ENCODE measurements at places on chromosomes 5 and 9.

DNA sequence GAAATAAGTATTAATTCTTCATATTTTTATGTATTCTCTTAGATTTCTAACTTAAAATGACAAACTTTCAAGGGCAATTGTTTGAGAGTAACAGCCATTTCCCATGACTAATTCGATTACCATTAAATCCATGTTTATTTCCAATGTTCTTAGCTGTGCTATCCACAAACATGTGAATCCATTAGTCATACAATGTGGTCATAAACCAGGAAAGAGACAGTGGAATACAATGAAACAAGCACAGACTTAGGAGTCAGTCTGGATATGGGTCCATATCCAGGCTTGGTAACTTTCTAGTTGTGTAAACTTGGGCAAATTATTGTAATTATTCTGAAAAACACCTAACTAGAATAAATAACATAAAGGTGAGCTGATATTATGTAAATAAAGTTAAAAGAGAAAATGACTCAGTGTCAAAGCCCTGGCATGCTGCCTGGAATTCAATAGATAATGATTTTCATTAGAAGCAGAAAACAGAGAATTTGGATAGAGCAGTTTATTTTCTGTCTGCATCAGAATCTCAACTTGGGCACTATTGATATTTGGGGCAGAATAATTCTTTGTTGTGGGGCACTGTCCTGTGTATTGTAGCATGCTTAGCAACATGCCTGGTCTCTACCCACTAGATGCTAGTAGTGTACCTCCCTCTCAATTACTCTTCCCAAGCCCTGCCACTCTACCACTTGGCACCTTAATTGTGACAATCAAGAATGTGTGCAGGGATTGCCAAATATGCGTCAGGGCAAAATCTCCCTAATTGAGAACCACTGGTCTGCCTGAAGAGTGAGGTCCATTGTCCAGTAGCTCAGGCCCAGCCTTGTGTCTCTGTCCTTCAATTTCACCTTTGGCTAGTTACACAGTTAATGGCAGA is 44.7 kb upstream of the SLC27A6 start:
- DNase-seq, result no peak

DNA sequence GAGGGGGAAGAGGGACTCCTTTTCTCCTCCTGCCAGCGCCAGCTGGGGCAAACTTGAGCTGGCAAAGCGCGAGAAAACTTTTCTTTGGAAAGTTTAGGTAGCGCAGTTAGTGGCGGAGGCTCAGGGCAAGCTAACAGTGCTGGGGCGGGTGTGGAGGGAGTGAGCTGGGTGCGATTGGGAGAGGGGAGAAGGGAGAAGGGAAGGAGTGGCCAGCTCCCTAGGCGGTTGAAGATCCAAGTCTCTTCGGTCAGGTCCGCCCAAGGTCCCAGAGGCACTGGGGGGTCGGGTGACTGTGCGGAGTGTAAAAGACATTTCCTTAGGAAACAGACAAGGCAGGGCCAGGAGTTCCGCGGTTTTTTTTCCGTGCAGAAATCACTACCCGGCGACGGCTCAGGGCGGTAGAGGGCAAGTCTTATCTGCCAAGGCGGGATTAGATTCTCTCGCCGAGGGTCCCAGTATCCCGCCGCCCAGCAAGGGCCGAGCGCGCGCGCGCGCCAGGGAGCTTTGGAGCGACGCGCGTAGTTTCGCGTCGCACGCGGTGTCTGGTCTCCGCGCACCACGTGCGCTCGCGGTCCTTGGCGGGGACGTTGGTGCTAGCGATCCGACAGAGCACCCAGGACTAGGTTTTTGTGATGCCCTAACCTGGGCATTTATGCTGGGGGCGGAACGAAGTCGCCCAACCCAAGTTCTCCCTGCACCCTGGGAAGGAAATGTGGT is 33.6 kb upstream of the NFIB start:
- DNase-seq, result no peak

DNA sequence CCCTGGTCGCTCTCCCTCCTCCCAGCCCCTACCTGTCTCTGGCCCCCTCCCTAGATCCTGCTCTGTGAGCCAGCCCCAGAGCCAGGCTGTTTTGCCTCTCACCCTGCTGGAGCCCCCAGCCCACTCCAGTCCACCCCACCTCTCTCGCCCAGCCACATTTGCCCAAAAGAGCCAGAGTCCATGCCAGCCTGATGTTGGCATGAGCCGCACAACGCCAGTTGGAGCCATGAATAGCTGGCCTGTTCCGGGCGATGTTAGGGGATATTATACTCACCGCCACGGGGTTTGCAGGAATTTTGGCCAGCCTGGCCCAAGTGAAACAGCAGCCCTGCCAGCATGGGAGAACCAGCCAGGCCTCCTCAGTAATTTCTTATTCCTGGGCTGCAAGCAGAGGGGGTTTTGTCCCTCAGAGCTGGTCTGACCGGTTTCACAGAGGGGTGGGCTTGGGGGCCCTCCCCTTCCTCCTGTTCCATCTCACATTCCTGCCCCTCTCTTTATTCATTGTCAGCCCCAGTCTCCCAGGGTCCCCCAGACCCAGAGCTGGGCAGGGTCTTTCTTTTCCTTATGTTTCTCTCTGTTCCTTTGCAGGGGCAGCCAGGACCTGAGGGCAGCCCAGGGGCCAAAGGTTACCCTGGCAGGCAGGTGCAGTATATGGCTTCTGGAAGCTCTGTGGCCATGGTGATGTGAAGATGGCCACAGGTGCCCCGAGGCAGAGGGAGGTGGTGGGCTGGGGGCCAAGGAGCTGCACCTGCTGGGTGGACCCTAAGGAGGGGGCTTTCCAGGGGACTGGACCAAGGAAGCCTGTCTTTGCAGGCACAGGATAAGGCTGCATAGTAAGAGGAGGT is 50.1 kb downstream of the COL27A1 start:
- no peak for DNase-seq

DNA sequence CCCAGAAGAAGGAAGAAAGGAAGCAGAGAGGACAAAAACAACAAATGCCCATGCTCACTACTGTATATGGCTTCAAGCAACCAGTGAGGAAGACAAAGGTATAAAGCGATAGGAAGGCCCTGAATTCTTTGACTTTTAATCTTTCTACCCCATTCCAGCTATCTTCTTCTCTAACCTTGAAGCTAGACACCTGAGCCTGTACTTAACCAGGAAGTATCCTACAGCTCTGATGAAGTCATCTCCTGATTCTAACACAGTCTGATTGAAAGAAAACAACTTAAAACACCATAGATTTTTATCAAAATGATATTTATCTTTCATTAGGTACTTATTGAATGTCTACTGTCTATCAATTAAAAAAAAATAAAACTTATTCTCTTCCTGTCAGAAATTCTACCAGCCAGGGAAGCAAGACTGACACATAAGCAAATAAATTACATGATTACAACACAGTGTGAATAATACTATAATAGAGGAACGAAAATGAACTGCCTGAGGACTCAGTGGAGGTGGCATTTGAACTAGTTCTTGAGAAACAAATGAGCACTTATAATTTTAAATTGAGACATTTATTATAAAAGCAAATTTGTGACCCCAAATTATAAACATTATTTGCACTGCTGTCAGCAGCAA is 123.3 kb upstream of the ELL2 start:
- no peak for DNase-seq

GRCh38 chr5:127826011-127826410 is 122.8 kb downstream of the CCDC192 start:
- DNase-seq, result no peak

GRCh38 chr5:130198927-130199326 is 294.7 kb downstream of the CHSY3 start:
- no peak for DNase-seq

DNA sequence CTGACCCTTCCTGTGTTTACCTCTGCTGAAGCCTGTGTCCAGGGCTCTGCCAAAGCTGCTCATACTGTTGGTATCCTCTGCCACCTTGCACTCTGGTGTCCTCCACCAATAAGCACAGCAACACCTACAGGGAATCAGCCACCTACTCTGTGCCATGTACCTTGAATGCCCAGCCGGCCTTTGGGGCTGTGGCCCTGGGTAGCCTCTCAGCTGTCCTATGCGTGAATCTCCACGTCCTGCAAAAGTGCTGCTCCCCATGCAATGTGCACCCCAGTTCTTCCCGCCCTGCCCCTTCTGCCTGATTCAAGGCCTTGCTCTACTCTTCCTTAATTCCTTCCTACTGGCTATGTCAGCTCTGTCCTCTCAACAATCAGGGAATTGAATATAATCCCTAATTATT is 506.5 kb downstream of the ARHGEF28 start:
- no peak for DNase-seq

DNA sequence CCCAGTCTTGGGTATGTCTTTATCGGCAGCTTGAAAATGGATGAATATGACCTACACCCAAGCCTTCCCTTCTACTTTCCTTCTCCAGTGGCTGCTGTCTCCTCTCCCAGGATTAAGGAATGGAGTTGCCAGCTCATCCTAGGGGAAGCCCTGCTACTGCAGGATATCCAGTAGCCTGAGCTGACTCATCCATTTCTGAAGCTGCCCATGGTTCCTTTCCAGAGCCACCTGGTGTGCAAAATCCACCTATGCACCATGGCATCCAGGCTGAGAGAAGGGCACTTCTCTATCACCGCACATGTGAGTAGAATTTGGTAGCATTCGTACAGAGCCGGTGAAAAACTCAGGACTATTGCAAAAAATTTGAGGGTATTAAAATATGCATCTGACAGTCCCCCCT is 290.8 kb downstream of the YTHDC2 start:
- no peak for DNase-seq

DNA sequence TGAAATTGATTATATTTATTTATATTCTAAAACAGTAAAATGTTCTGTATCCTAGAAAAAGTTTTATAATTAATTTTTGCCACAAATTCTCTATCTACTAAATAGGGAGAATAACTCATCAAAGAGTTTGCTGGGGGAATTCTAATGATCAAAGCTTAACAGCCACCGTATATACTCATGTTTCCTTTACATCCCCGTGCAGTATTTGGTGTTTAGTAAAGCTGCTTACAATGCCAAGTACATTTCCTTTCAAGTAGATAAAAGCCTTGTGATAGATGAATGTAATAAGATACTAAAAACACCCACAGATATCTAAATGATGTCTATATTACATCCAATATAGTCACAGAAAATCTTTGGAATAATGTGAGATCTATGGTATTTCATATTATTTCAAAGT is 312.2 kb downstream of the HCN1 start:
- DNase-seq, result no peak

GRCh38 chr5:10595672-10596309 is 31.9 kb downstream of the ANKRD33B start:
- DNase-seq, result no peak

DNA sequence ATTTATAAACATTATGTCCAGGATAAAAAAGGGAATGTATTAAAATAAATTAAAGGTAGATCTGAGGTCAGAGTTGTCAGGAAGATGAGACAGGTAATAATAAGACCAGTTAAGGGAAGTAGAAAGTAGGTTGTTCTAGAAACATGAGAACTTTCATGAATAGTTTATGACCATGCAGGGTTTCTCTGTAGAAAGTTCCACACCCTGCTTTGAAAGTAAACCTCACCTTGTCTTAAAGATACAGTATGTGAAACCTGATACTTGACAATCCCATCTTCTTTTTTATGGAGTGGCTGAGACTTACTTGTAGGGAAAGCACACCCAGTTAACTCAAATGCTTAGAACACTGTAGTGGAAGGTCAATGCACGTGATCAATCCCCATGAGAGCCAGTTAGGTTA is 260.6 kb upstream of the ZNF462 start:
- no peak for DNase-seq

- DNase-seq, result no peak
Measured at GRCh38 chr5:61496860-61497259, 164.8 kb downstream of the ZSWIM6 start.

- DNase-seq, result no peak
Measured at GRCh38 chr5:170327168-170327567, 29.6 kb upstream of the LCP2 start.

DNA sequence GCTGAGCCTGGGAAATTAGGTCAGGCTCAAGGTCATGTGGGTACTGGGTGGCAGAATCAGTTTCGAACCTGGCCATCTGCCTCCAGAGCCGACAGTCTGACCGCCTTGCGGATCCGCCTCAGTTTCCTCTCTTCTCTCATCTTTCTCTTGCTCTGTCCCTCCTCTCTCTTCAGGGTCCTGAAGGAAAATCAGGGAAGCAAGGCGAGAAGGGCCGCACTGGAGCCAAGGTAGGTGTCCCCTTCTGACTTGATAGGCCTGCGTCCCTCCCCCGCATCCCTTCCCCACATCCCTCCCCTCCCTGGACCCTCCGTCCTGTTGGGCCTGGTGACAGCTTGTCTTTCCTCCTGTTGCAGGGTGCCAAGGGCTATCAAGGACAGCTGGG is 40.8 kb upstream of the ORM1 start:
- no peak for DNase-seq

DNA sequence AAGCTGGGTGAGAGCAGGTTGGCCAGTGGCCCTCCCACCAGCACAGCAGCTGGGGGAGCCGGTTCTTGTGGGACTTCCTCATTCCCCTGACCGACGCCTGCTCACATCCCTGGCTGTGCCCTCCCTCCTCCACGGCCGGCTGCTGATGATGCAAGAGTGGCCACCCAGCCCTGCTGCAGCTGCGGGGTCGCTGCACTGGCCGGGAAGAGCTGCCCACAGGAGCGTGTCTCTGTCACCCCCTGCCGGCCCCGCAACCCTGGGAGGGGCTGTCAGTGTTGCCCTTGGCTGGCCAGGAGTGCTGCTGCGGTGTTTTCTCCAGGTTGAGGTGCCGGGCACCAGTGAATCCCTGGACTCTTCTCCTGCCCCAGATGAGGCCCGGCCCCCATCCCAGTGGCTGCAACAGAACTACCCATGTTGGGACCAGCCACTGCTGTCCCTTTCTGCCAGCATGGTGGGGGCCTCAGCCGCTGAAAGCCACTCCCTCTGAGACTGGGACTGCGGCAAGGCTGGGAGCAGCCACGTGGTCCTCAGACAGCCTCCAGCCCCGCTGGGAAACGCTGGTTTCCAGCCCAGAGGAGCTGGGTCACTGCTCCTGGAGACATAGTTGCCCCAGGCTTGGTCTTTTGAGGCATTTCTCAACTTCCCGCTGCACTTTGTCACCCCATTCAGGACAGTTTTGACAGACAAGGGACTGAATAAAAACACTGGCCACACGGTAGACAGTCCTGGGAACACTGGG is 739 bp downstream of the CARD9 start:
- DNase-seq, result no peak

- no peak for DNase-seq
Measured at GRCh38 chr5:135435467-135436330, 11.4 kb downstream of the DCANP1 start.

DNA sequence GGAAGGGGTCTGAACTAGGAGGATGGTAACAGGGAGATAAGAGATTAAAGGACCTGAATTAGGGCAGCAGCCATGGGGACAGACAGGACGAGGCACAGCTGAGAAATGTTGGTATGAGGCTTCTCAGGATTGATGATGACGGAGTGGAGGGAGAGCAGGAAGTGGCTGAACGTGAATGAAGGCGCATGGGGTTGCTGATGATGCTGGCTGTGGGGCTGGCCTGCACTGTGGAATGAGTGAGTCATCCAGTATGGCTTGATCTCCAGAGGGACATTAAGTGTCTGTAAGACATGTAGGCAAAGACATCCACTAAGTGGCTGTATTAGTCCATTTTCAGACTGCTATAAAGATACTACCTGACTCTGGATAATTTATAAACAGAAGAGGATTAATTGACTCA is 256.4 kb downstream of the ICE1 start:
- DNase-seq, result no peak

GRCh38 chr9:128505414-128505765 is 871 bp downstream of the GLE1 start:
- DNase-seq, result no peak
